Stimulated activated naive CD4-positive, alpha-beta T cell (primary cell): ENCODE measurements at places on chromosomes 5 and 9.

GRCh38 chr5:135850231-135850630 lies 15.8 kb downstream of the SLC25A48 start:
- no peak for DNase-seq

DNA sequence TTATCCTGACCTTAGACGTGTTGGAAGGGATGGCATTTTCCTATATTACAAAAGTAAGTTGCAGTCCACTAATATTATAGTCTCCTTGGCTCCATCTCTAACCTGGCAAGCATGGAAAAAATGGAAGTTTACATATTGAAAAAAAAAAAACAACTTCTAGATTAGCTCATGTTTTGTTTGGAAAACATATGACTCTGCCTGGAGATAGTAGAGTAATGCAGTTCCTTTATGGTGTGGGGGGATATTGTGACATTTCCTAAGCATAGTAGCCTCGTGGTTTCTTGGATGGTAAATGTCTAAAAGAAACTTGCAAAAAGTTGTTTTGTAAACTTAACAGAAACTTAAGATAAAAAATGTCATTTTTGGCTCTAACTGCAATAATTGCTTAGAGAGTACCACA lies 244.4 kb upstream of the FBXL7 start:
- DNase-seq = no peak

- DNase-seq = no peak
Observed at GRCh38 chr5:2797981-2798380, 46.5 kb upstream of the IRX2 start.

DNA sequence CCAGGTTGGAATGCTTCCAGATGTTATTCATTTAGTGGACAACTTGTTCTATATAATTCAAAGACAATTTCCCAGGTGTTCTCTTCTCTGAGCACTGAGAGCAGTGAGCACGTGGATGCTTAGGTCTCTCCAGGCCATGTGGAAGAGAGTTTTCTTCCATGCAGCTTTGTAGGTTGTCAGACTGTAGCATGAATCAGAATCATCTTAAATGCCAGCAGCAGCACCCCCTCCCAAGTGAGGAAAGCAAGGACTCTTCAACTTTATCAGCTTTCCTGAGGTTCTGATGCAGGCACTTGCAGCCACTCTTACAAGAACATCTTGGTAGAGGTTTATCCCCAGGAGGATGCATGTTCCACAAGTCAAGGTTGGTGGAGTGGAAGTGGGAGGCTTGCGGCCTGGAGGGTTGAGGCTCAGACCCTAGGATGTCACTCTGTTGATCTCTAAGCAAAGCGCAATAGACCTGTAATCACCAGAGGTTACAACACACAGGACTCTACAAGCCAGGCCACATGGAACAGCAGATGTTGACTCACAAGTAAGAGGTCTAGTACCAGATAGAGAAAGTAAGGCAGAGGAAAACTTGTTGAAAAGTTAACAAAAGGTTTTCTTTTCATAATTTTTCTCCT lies 47.7 kb downstream of the UGCG start:
- DNase-seq = no peak

DNA sequence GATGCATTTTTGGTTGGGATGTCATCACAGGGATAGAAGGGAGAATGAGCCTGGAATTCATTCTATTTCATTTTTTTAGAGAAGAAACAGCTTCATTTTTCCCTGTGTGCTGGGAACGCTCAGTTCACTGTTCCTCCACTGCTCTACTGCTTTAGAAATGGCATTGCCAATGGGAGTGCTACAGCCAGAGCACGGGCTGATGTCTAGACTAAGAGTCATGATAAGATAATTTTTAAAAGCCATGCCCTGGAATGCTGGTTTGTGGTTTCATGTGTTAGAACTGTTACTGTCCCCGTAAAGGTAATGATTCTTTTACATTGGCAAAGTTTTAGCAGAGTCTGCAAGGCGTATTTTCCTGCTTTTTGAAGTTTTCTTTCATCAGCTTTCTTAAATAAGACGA lies 119.6 kb downstream of the SEMA6A start:
- DNase-seq = no peak

GRCh38 chr5:157290981-157291711 lies 25.2 kb downstream of the CYFIP2 start:
- no peak for DNase-seq

- no peak for DNase-seq
Observed at GRCh38 chr9:18689921-18690320, 216.0 kb downstream of the ADAMTSL1 start.

DNA sequence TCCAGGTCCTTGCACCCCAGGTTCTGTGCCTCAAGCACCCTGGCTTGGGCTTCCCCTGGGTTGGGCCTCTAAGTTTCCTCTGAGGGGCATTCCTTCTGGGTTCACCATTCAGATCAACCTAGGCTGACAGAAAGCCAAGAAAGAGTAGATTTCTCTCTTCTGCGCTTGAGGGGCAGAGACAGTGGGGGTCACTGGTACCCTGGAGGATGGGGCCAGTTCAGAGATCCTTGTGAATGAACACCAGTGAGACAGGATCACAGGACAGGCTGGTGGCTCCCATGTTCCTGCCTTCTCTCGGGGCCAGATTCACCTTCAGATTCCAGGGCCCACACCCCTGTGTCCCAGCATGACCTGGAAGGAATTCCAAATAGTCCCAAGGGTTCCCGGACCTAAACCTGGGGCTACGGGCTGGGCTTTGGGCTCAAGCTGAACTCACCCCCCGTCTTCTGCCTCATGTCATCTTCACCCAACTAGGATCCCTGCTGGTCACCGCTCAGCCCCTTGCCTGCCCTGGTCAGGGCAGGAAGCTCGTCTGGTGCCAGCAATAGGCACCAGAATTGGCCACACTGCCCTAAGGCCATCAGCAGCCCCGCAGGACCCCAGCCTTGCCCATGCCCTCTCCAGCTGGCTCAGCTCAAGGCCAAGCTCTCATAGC lies 91.8 kb upstream of the MVB12B start:
- no peak for DNase-seq

- DNase-seq = no peak
Observed at GRCh38 chr5:91898019-91898418, 514.9 kb upstream of the ARRDC3 start.

GRCh38 chr5:30808996-30809395 lies 384.5 kb upstream of the CDH6 start:
- no peak for DNase-seq

DNA sequence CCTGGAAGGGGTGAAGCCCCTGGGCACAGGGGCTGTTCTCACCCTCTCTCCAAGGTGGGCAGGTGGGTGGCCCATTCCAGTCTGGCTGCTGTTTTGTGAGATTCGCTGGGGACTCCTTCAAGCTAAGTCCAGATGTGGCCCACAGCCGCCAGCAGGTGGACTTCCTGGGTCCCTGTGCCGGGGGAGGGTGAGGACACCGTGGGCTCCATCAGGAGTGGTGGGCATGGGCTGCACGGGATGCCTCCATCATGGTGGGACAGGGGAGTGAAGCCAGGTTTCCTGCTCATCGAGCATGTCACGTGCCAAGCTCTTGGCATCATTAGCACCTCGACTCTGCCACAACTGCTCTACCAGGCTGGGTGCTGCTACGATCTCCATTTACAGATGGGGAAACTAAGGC lies 1.8 kb downstream of the NCS1 start:
- DNase-seq = no peak

GRCh38 chr5:23112237-23112636 lies 259.1 kb upstream of the CDH12 start:
- no peak for DNase-seq

- DNase-seq = no peak
Observed at GRCh38 chr5:80072103-80073073, 37.2 kb downstream of the THBS4 start.

- no peak for DNase-seq
Observed at GRCh38 chr9:88502552-88503034, 32.4 kb upstream of the NXNL2 start.

GRCh38 chr5:138370537-138370936 lies 18.1 kb downstream of the KDM3B start:
- no peak for DNase-seq

- DNase-seq = no peak
Observed at GRCh38 chr9:116576386-116576785, 110.7 kb upstream of the TRIM32 start.

DNA sequence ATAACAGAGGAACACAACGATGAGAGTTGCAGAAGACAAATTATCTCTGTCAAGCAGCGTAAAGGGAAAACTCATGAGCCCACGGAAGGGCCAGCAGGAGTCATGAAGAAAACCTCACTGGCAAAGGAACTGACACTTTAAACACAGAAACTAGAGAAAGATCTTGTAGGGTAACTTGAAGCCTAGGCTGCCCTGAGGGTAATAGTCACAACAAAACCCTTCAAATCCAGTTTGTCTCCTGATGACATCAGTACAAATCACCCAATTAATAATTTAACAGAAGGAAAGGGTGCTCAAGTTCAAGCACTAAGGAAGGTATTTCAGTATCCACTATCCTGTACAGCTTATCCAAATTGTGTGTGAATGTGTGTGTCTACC lies 549.1 kb downstream of the MTRR start:
- no peak for DNase-seq

DNA sequence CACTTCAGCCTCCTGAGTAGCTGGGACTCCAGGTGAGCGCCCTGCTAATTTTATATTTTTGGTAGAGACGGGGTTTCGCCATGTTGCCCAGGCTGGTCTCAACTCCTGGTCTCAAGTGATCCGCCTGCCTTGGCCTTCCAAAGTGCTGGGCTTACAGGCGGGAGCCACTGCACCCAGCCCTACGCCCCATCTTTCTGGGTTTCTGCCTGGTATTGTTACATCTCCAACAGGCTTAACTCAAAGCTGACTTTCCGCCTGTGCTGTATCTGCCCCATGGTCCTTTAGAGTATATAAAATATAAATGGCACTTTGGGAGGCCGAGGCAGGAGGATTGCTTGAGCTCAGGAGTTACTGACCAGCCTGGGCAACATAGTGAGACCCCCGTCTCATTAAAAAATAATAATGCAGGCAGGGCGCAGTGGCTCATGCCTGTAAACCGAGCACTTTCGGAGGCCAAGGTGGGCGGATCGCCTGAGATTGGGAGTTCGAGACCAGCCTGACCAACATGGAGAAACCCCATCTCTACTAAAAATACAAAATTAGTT lies 36.5 kb upstream of the GLDC start:
- no peak for DNase-seq

GRCh38 chr9:30673132-30673531 lies 1711.3 kb upstream of the ACO1 start:
- no peak for DNase-seq

DNA sequence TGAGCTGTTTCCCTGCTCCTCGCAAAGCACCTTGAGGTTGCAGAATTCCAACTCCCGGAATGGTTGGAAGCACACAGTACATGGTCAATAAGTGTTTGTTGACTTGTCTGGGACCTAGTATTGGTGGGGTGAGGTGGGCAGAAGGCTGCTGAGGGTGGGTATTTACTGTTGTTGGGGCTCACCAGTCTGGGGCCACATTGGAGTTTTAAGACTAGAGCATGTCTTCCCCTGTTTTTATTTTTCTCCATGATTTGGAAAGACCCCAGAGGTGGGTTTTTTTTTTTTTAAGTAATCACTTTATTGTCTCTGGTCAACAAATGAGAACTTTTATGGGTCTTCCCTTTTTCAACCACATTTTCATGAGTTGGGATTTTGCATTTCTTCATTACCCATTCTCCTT lies 55.1 kb downstream of the IRF1 start:
- no peak for DNase-seq

DNA sequence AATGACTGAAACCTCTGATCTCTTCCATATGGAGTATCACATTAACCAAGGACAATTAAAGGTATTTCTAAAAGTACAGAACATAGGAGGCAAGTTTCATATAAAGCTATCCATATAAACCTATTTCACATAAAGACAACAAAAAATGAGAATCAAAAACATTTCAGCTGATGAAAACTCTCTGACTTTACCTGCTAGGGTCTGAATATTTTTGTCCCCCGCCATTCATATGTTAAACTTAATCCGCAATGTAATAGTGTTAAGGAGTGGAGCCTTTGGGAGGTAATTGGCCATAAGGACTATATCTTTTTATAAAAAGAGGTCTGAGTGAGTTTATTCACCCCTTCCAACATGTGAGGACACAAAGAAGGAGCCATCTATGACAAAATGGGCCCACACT lies 788.5 kb downstream of the DTWD2 start:
- DNase-seq = no peak

GRCh38 chr5:30686530-30686929 lies 507.0 kb upstream of the CDH6 start:
- no peak for DNase-seq

GRCh38 chr9:126454215-126454614 lies 127.6 kb downstream of the MVB12B start:
- DNase-seq = no peak

DNA sequence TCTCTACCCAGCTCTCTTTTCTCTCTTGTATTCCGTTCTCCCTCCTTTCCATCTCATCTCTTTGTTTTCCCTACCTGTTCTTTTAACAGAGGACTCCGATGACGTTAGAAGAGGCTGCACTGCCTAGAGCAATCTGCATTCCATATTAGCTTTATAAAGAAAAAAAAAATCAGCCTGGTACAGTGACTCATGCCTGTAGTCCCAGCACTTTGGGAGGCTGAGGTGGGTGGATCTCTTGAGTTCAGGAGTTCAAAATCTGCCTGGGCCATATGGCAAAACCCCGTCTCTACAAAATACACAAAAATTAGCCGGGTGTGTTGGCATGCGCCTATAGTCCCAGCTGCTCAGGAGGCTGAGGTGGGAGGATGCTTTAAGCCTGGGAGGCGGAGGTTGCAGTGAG lies 49.0 kb downstream of the DAPK1 start:
- DNase-seq = no peak

GRCh38 chr9:106305428-106306133 lies 557.4 kb upstream of the ZNF462 start:
- no peak for DNase-seq

- no peak for DNase-seq
Observed at GRCh38 chr9:16825331-16825725, 45.1 kb downstream of the BNC2 start.

- no peak for DNase-seq
Observed at GRCh38 chr5:31948006-31948405, 226.1 kb downstream of the GOLPH3 start.

DNA sequence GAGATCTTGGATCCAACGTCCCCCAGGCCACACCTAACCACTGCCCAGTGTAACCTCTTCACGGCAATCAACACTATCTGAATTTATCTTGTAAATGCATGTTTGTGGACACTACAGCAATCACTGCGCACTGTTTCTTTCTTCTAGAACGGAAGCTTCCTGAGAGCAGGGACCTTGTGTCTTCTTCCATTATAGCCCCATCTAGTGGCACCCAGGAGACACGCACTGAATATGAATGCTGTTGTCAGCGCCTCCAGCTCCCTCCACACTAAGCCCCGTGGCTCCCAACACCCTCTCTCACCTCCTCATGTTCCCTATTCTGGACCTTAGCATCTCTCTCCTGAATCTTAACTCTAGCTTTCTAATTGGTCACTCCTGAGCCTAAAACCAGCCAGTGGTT lies 72.7 kb downstream of the SMIM23 start:
- DNase-seq = no peak

GRCh38 chr5:173785866-173786265 lies 102.3 kb upstream of the CPEB4 start:
- DNase-seq = no peak
